ENCODE measurements at places on chromosomes 4 and X.

DNA sequence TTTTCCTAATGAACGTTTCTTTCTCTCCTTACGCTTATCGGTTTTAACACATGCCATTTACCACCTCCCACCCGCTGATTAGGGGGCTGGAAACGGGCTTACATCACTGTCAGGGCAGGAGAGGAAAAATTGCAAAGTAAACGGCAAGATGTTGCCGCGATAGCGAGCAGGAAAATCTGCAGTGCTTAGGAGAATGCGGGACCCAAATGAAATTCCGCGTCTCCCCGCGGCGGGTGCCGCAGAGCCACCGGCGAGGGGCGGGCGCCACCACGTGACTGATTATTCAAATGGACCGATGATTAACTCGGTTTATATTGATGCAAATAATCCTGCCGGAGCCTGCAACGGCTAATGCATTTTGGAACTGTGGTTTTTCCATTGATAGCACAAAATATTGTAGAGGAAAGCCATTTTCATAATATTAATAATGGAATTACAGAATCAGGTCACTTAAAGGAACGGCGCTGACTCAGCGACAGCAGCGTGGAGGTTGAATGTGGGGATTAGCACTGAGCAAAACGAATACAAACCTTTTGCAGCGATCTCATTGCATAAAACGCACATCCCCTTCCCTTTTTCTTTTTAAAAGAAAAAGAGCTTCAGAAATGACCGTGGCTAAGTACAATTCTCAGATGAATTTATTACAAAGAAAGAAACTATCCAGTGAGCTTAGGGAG lies 224.2 kb downstream of the STIM2 start:
- DNase-seq, result no peak

DNA sequence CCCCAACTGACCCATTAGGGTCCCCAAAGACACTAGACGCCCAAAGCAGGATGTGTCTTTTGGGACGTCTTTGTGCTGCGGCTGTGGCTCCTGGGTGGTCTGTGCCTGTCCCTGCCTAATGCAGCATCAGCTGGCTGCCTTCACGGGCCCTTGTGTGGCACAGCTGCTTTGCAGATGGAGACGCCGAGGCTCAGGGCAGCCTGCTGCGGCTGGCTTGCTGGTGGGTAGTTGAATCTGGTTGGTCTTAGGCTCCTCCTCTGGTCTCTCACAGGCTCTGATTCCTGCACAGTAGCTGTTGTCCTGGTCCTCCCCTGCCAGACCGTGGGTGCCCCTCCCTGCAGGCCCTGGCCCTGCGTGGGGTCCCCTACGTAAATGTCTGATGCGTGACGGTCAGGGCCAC lies 8.1 kb downstream of the CPZ start:
- DNase-seq, result no peak

- DNase-seq, result no peak
Measured at GRCh38 chrX:6718766-6719165, 183.8 kb upstream of the VCX3A start.

GRCh38 chr4:185217408-185217975 lies 8.1 kb downstream of the SNX25 start:
- no peak for DNase-seq

- no peak for DNase-seq
Measured at GRCh38 chrX:37361596-37361995, 12.4 kb downstream of the PRRG1 start.
